ENCODE measurements at places on chromosomes 4 and X.

DNA sequence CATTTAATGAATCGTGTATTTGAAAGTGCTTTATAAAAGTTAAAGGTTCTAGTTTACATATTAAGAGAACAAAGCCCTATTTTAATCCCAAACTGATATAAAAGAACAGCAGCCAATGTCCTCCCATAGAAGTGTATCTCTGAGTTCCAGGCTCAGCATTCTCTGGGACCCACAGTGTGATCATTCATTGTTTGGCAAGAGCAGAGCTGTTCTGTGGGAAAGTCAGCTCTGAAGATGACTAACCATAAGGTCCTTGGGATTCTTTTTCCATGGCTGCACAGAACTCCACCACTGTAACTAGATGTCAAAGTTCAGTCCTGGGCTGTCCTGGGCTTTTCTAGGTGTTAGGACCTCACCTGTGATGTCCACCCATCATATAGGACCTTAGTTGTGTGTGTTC is 157.0 kb upstream of the TLL1 start:
- no peaks in the 10 kb centered on the region for H3K36me3 ChIP-seq
- H3K27me3 ChIP-seq, result peaks cover 3% of the 10 kb centered on the region
- no peak overlapping the region for H3K4me3 ChIP-seq
- no peak overlapping the region for H3K27ac ChIP-seq
- H3K4me1 ChIP-seq, result peaks cover 6% of the 10 kb centered on the region
- no peak for DNase-seq

DNA sequence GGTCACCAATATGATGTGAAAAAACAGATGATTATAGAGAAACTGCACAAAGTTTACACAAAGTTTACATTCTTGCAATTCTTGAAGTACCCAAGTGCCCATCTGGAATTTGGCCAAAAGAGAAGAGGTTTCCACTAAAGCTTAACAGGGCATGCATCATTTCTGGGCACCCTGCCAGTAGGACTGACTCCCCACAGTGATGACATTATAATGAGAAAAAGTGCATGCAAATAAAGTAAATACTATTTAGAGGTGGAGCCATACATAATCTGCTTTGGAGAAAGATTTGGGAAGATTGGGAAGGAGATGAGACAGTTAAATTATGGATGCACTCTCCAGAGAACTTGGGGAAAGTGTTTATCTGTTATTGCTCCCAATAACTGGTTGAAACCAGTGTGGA is 93.7 kb upstream of the TRPC3 start:
- H3K27me3 ChIP-seq, result no peaks in the 10 kb centered on the region
- no peak for DNase-seq
- H3K4me3 ChIP-seq, result no peak overlapping the region
- no peaks in the 10 kb centered on the region for H3K36me3 ChIP-seq
- H3K27ac ChIP-seq, result no peak overlapping the region
- H3K4me1 ChIP-seq, result peaks cover 2% of the 10 kb centered on the region

DNA sequence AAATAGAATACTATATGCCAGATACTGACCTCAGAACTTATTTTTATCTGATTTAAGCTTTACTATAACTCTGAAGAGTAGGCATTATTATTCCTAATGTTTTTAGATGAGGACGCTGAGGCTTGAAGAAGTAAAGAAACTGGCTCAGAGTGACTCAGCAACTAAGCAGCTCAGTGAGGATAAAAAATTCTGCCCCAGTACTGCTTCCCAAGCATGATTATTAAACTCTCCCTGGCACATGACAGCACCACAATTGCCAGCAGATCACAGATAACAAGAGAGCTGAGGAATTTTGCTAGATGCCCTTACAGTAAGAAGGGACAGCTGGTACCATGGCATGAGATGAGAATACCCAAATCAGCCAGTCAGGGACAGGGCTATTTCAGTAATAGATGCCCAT is 219.4 kb downstream of the NKX6-1 start:
- no peaks in the 10 kb centered on the region for H3K4me1 ChIP-seq
- no peaks in the 10 kb centered on the region for H3K36me3 ChIP-seq
- H3K27me3 ChIP-seq, result no peaks in the 10 kb centered on the region
- no peak overlapping the region for H3K4me3 ChIP-seq

DNA sequence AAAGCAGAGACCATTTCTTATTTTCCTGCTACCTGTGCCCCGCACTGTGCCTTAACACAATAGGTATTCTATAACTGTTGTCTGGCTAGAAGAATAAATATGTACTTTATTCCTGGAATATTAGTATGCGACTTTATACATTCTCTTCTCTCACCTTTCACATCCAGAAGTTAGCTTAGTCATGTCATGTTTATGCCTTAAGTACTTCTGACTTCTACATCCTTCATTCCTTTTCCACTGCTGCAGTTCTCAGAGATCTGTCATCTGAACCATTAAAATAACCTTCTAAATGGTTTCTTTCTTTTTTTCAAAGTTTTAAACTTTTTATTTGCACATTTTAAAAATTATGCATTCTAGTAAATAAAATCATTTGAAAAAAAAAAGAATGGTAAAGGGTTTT is 34.4 kb downstream of the KIF4A start:
- peaks cover 13% of the 10 kb centered on the region for H3K4me1 ChIP-seq
- H3K27ac ChIP-seq, result no peak overlapping the region
- H3K36me3 ChIP-seq, result no peaks in the 10 kb centered on the region
- H3K4me3 ChIP-seq, result no peak overlapping the region
- no peaks in the 10 kb centered on the region for H3K27me3 ChIP-seq

GRCh38 chr4:78517050-78517652 is 34.4 kb upstream of the ANXA3 start:
- H3K27ac ChIP-seq, result no peak overlapping the region
- no peaks in the 10 kb centered on the region for H3K27me3 ChIP-seq
- H3K4me1 ChIP-seq, result peaks cover 13% of the 10 kb centered on the region
- no peaks in the 10 kb centered on the region for H3K36me3 ChIP-seq

DNA sequence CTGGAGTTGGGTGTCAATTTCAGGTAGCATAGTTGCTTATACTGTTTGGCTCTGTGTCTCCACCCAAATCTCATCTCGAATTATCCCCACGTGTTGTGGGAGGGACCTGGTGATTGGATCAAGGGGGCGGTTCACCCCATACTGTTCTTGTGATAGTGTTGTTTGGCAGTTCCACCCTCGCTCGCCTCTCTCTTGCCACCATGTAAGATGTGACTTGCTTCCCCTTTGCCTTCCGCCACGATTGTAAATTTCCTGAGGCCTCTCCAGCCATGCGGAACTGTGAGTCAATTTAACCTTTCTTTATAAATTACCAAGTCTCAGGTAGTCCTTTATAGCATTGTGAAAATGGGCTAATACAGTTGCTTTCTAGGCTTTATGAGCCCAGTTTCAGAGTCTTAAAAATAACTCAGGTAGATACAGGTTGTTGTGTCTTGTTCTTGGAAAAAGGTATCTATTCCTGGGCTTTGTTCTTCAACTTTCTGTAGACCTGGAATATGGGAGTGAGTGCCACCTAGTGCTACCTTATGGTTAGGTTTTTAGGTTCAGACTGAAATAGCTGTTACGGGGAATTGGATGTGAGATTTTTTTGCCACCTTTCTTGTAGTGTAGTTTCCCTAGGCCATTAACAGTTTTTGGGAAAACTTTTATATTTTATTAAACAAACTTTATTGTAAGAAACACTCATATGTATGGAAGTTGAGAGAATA is 15.6 kb downstream of the PGK1 start:
- no peak for DNase-seq
- H3K27ac ChIP-seq, result peak overlapping the region; percentile 13
- no peak overlapping the region for H3K4me3 ChIP-seq

GRCh38 chr4:140887467-140887866 is 131.3 kb upstream of the TBC1D9 start:
- DNase-seq, result no peak
- H3K4me3 ChIP-seq, result no peak overlapping the region
- peaks cover 2% of the 10 kb centered on the region for H3K4me1 ChIP-seq
- no peak overlapping the region for H3K27ac ChIP-seq
- H3K36me3 ChIP-seq, result no peaks in the 10 kb centered on the region

- H3K4me1 ChIP-seq, result no peaks in the 10 kb centered on the region
- no peaks in the 10 kb centered on the region for H3K27me3 ChIP-seq
- H3K36me3 ChIP-seq, result no peaks in the 10 kb centered on the region
- no peak for DNase-seq
- no peak overlapping the region for H3K4me3 ChIP-seq
- H3K27ac ChIP-seq, result no peak overlapping the region
These were observed 460.3 kb downstream of the GPAT3 start for GRCh38 chr4:83996254-83996653.

Data from endothelial cell (in vitro differentiated cells).